ENCODE measurements at places on chromosomes 1 and 21.

DNA sequence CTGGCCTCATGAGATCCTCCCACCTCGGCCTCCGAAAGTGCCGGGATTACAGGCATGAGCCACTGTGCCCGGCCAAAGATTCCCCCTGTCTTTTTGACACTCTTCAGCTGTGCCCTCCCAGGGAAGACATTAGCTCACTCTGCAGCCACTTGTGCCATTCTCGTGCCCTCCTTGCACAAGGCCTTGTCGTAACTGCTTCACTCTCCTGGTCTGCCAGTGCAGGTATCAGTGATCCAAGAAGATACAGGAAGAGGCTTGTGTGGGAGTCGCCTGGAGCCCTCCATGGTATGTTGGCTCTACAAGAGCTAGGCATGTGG, 22.0 kb upstream of the WDR26 start:
- DNase-seq: no peak

- no peak for DNase-seq
These were observed 1.2 kb upstream of the MR1 start for GRCh38 chr1:181032535-181032934.

DNA sequence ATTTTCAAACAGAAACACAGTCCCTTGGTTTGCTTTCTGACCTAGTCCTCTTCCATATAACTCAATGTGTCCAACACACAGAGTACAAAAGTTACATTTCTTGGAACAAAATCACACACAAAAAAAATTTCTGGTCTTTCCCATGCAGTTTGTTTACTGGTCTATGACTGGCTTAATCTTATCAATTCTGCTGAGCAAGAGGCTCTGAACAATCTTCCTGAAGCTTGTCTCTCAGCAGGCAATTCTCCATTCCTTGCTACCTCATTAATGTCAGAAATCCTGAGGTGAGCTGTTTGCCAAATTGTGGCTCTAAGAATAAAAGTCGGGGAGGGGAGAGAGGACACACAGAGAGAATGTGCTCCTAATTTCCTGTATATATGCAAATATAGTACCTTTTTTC, 423.6 kb downstream of the HLX start:
- no peak for DNase-seq

DNA sequence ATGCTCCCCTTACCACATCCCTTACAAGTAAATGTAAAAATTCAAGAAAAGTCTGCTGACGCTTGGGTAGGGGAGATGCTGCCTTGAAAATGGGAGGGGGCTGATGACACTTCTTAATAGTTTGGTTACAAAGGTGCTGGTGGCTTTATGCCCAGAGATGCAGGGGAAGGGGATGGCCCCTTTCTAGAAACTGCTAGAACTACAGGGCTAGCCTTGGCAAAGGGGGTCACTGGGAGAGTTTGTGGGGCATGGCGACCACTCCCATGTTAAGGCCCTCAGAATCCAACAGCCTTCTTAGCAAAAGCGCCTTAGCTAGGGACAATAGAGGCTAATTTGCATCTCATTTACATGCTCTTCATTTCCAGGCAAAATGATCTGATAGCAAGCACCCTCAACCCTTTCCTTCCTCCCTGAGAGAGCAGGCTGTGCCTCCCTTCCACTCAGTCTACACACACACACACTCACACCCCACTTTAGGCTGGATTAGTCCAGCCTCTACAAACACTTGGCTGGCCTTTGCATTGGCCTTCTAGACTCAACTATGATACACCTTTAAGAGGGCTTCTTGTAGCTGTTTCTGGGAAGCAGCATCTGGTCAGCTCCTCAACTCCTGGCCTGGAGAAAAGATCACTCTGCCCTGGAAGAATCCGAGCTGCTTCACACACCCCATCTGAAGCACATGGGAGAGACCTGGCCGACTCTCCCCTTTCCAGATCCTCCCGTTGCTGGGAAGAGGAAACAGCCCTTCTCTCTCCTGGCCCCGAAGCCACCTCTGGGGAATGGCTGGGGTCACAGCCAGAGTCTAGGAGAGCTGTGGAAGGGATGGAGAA, 1.7 kb downstream of the SEMA6C start:
- no peak for DNase-seq

DNA sequence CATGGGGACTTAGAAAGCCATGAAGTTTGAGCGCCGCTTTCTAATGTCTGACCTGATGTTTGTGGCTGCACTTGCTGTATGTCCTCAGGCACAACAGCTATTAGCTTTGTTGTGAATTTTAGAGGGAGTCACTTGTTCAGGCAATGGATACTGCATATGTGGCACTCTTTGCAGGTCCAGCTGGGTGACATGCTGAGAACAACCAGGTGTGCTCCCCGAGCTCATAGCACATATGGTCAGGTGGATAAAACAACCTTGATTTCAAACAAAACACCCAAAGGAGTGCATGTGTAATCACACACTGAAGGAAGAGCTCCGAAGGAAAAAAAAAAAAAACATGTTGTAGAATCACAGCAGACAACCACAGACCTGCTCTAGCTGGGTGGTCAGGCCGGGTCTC, 178.6 kb downstream of the BACH1 start:
- no peak for DNase-seq

DNA sequence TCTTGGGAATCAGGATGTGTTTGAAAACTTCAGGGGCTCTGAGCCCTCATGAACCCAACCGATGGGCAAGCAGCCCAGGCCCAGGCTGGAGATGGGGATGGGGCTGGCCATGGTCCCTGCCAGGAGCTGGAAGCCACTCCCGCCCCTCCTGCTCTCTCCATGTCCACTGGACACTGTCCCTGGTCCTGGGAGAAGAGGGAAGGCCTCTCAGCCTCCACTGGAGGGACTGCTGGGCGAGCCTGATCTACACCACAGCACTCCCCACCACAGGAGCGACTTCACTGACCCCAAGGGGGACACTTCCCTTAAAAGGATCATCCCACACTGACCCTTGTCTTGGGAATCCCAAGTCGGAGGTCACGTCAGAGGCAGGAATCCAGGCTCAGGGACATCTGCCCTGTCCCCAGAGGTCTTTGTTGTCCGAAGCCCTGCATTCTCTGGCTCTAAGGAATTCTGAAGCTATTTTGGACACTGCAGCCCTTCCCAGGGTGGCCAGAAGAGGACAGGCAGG, 16.9 kb upstream of the COL18A1 start:
- DNase-seq: no peak

GRCh38 chr1:15684042-15684461, at the start of gene PLEKHM2:
PLEKHM2 (plus strand) TSS chr1:15684320; CDS start chr1:15684559, 239 bp downstream.
- peak; percentile 25 for DNase-seq

GRCh38 chr1:74193908-74194307, 4.1 kb downstream of the LRRIQ3 start:
- DNase-seq: no peak

GRCh38 chr1:78426408-78426807, 64.4 kb upstream of the PTGFR start:
- DNase-seq: no peak

DNA sequence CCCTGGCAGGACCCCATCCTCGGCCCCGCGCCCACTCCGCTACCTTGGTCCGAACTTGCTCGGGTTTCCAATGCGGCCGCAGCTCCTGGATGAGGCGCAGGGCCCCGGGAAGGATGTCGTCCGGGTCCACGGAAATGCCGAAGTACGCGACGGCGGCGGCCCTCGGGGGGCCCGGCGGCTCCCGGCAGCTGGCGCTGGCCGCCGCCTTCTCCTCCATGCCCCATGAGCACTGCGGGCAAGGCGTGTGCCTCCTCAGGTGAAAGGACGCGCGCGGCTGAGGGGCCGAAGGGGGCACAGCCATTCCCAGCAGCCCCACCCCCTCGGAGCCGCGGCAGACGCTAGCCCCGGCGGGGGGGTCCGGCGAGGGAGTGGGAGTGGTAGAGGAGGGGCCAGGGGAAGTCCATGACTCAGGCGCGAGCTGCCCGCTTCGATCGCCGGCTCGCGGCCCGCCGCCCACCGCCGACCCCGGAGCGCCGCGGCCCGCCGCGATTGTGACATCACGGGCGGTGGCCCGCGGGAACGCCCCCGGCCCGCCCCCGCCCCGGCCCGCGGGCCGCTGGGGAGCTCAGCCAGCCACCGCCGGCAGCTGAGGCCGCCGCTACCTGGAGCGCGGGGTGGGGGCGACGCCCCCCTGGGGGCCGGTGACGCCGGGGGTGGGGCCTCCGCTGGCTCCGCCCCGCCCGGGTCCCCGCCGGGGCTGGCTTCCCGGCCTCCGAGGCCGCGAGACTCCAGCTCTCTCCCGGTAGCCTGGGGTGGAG, at the start of gene ETNK2:
Gene ETNK2, minus strand, starts transcription at position 493 of the 758 bp plus-strand sequence. Its CDS starts 192 bp downstream, at position 301.
- peak; percentile 55 for DNase-seq

- no peak for DNase-seq
These were observed 83.4 kb upstream of the PLPPR4 start for GRCh38 chr1:99180915-99181314.

DNA sequence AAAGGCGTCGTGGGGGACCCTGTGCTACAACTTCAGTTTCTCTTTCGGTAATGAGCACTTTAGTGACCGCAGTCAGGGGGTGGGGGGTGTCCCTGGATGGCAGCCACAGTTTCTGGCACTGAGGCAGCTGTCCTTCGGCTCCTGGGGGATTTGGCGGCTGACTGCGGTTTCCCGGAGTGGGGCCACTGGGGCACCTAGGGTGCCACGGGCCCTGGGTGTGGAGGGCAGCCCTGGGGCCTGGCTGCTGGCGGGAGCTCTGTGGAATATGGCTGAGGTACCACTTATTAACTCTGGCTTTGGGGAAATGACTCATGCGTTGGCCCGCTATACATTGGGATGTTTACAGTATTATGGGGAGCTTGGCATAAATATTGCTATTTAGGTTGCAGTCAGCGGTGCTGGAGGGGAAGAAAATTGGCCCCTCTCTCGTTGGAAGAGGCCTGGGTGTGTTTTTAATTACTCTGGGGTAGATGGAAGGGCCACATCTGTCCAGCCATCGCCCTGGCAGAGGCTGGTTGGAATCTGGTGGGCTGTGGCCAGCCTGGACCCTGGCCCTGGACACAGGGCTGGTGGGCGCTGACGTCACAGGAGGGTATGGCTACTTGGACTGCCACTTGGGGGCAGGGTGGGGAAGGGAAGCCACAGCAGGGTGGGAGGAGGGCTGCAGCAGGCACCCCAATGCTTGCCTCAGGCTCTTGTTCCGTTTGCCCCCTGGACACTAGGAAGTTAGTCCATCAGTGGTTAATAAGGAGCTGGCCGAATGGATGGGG, 2.0 kb downstream of the EPHB2 start:
- DNase-seq: no peak

DNA sequence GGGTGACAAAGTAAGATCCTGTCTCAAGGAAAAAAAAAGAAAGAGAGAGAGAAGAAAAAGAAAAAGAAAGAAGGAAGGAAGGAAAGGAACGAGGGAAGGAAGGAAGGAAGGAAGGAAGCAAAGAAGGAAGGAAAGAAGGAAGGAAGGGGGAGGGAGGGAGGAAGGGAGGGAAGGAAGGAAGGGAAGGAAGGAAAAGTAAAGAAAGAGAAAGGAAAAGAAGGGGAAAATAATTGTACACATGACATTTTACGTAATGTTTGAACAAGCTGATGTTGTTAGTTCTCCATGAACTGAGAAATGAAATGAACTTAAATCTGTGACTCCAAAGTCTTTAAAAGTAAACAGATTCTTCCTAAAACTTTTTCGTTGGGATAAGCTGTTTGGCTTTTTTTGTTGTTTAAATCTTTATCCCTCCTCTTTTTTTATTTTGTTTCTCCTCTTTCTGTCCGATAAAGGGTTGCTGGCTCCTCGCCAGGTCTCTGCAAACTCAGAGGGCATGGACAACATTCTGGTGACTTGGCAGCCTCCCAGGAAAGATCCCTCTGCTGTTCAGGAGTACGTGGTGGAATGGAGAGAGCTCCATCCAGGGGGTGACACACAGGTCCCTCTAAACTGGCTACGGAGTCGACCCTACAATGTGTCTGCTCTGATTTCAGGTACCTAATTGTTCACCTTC, 59.8 kb downstream of the IL12RB2 start:
- no peak for DNase-seq

DNA sequence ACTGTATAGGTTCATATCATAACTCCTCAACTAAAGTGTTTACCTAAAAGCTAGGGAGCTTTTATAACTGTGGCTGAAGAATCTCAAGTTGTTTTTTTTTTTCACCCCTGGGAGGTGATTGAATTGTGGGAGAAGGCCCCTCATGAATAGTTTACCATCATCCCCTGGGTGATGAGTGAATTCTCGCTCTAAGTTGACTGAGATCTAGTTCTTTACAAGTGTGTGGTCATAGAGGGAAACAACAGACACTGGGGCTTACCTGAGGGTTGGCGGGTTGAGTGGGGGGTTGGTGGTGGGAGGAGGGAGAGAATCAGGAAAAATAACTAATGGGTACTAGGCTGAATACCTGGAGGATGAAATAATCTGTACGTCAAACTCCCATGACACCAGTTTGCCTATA, 7.9 kb upstream of the ZSCAN20 start:
- no peak for DNase-seq
